ENCODE measurements at places on chromosomes 5 and 9.

- DNase-seq = no peak
Observed at GRCh38 chr9:76433406-76433805, 25.6 kb upstream of the GCNT1 start.

DNA sequence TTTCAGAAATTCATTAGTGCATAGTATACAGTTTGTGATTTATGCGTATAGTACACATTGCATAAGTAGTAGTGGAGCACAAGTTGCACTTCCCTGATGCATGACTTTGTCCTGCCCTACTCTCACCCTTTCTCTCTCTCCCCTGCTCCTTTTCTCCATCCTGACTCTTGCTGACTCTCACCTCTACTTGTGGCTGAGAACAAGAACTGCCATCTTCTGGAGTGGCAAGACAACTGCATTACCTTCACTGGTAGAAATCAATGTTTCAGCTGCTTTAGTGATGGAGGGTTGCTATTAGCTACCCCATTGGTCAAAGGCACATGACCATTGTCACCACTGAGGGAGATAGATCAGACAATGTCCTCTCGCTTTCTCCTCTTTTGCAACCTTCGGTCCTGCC is 26.9 kb downstream of the SPEF2 start:
- no peak for DNase-seq

GRCh38 chr5:83917261-83917908 is 196.7 kb upstream of the HAPLN1 start:
- DNase-seq = no peak

DNA sequence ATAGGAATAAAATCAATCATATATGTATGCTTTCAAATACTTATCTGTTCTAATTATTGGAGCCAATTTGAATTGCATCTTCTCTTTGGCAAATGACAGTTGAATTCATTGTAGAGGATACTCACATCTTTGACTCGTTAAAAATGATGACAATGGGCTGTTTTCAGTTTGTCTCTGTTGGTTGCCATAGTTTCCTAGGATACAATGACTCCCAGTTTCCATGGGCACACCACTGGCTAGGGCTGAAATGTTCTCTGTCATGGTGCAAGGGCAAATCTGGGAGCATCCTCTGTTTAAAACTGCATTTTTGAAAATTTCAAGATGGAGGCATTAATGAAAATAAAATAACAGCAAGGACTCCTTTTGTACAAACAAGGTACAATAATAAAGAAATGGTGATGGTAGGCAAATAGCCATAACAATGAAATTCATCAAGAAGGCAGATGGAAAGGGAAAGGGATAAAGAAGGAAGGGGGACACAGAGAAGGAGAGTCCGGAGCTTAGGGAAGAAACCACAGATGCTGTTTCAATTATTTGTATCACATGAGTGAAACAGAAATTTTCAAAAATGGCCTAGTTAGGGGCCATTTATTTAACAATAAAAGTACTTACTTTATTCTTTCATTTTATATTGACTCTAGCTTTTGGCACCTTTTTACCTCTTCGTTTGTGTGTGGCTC is 378.8 kb upstream of the SEMA6A start:
- DNase-seq = no peak

DNA sequence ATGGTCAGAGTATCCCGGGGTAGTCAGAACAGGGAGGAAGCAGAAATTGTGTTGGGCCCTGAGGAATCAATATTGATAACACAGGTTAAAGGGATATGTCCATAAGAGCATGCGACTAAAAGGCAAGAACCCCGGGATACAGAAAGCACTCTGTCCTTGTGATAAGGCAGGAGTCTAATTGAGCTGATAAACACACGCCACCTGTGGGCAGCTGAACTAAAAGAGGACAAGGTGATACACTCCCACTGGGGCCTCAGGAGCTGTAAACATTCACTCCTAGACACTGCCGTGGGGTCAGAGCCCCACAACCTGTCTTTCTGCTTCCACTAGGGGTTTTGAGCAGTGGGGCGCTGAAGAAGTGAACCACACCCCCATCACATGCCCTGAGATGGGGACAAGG is 144.7 kb upstream of the MPDZ start:
- DNase-seq = no peak

- no peak for DNase-seq
Observed at GRCh38 chr5:18098691-18099090, 464.4 kb downstream of the TAF11L14 start.

DNA sequence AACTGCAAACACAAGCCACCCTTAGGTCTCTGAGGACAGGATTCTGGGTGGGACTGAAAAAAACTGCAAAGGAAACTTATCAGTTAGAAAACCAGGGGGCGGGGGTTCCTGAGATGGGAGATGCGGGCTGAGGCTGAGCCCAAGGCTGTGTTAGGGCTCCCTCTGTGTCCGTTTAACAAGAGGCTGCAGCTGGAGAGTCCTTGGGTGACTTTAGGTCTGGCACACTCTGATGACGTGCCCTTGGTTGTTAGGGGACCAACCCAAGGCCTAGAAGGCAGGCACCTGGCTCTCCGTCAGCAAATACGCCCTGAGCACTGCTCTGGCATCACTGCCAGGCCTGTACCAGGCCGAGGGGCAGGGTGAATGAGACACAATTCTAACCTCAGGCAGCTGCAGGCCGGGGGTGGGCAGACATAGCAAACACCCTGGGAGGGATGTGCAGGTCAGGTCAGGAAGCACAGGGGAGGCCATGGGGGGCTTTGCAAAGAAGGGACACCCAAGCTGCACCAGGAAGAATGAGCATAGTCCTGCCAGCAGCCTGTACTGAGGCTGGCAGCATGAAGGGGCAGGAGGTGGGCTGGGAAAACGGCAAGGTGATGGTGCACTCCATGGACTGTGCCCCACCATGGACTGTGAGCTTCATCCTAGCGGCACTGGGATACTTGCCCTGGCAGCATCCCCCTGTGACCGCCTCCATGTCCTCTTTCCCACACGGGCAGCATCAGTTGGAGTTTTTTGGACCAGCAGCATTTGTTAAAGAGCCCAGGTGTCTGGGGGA is 137.9 kb downstream of the GABBR2 start:
- no peak for DNase-seq

DNA sequence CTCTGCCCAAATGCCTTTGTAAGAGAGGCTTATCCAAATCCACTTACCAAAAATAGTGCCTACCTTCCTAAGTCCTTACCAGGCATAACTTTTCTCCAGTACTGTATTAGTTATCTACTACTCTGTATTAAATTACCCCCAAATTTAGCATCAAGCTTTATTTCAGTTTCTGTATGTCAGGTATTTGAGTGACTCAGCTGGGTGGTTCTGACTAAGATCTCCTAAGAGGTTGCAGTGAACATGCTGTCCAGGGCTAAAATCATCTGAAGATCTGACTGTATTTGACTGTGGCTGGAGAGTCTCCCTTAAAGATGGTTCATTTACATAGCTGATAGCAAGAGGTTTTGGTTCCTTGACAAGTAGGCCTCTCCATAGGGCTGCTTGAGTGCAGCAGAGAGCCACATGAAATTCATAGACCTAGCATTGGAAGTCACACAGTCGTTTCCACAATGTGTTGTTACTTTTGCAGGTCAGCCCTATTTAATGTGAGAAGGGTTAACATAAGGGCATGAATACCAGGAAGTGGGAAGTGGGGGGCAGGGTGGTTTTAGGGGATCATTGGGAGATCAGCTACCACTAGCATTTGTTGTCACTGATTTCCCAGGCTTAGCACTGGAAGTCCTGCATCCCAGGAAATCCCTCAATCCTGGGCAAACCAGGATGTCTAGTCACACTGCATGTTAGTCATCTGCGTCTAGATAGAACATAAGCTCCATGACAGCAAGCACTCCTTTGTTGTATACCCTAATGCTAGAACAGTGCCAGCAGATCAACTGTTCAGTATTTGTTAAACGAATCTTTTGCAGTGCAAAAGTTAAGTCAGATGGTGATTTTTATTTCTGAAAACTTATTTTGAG is 2.0 kb upstream of the ZNF622 start:
- no peak for DNase-seq

All from activated T-cell treated with anti-CD3 and anti-CD28 coated beads for 24 hours (primary cell).